Fibroblast of mammary gland (primary cell): ENCODE measurements at places on chromosomes 4 and X.
A peak's percentile ranks its signal among the peaks of the same experiment; 100 is the strongest.

DNA sequence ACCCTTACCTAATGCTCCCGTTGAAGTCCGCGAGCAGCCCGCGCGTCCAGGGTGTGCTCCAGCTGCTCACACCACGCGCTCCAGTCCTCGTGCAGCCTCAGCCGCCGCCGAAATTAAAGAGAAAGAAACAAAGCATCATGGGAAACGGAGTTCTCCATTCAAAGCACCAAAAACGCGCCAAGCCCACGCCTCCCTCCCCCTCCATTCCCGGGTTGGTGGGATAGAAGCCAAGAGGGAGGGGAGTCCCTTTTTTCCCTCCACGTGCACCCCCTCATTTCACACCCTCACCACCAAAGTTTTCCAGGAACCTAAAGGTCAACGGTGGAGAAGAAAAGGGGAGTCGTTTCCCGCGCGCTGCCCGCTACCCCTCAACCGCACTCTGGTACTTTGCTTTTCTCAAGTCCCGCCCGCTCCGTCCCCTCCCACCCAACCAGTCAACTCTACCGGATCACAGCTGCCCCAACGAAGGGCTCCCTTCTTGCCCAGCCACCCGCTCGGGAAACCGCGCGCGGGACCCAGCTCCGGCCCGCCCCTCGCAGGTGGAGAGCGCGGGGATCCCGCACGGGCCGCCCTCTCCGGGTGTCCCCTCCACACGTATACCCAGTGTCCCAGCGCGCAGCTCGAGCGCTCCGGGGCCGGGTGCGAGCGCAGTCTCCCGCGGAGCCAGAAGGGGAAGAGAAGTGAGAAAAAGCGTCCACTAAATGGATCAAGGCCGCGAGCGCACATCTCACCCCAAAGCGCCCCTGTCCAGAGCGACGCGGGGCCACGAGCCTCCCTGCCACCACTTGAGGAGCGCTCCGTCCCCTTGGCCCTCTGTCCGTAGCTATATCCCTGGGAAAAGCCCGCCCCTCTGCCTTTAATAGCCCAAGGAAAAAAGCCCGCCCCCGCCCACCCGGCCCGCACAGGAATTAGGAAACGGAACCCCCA, 65.1 kb upstream of the CCDC160 start:
- no peak for DNase-seq

- DNase-seq: peak; percentile 93
Observed at GRCh38 chr4:149344436-149344835, 471.2 kb downstream of the IQCM start.

GRCh38 chr4:98745366-98745765, 87.0 kb upstream of the TSPAN5 start:
- peak; percentile 47 for DNase-seq

- DNase-seq: no peak
Observed at GRCh38 chr4:61296144-61296543, 96.0 kb downstream of the ADGRL3 start.

GRCh38 chrX:82237328-82237727, 1035.4 kb downstream of the SH3BGRL start:
- DNase-seq: peak; percentile 1

DNA sequence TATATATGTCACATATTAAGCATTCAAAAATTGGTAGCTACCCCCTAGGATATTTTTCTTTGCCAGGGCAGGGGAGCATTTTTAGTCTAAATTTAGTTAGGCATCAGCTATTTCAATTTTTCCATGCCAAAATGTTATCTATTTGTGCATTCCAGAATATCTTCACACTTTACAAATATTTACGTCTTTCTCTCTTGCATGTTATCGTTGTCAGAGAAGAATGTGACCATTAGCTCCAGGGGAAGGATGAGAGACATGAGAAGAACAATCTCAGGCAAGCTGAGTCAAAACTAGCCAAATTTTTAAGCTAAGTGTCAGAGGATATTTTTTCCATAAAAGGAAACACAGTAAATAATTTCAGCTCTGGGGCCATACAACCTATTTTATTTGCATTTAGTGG, 885.0 kb upstream of the EPHA5 start:
- no peak for DNase-seq

DNA sequence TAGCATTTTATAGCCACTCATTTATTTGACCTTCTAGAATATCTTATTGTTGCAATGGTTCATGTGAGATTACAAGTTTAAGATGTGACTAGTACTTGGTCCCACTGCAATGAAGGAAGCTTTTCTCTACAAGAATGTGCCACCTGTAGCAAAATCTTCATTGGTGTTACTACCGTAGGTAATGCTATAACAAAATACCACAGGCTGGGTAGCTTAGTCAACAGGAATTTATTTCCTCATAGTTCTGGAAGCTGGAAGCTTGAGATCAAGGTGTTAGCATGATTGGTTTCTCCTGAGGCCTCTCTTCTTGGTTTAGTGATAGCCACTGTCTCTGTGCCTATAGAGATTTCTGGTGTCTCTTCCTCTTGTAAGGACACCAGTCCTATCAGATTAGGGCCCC, 441.0 kb downstream of the GPM6A start:
- no peak for DNase-seq

- DNase-seq: no peak
Observed at GRCh38 chr4:12844141-12844540, 640.0 kb downstream of the RAB28 start.
